Anterior cingulate cortex (tissue), 58 donors: ENCODE measurements at places on chromosomes 16 and 17.
A peak's percentile ranks its signal among the peaks of the same experiment; 100 is the strongest.

DNA sequence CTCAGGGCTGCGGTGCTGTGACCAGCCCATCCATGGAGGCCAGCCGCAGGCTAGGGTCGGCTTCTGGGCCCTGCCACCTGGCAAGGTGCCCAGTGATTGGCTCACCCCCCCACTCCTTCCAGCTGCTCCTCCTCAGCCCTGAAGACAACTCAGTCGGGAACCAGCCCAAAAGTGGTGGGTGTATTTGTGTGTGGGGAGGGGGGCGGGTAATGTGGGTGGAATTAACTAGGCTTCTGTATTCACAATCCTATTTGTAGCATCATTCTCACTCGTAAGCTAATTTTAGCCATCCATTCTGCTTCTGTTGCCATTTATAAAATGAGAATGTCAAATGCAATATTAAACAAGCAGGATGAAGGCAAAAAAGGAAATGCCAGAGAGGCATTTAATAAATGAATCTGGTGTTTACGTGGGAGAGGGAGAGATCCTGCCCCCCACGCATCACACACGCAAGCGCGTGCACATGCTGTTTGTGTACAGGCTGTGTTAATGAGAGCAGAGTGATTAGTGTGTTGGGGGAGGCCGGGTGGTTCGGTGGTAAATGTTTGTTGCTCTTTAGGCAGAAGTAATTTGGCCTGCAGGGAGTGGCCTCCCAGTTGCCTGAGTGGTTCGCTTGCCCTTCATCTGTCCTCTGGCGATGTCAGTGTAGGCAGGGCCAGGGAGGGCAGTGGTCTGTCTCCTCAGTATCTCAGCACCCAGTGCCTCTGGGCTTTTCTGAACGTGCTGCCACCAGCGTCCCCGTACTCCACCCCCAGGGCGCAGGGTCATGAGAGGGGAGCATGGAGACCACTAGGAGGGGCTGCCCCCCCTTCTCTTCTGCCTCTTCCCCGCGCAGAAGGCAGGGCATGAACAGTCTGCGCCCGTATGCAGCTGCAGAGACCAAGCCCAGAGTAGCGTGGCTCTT, 140.1 kb downstream of the CCDC182 start:
- peak; percentile 42 for DNase-seq

DNA sequence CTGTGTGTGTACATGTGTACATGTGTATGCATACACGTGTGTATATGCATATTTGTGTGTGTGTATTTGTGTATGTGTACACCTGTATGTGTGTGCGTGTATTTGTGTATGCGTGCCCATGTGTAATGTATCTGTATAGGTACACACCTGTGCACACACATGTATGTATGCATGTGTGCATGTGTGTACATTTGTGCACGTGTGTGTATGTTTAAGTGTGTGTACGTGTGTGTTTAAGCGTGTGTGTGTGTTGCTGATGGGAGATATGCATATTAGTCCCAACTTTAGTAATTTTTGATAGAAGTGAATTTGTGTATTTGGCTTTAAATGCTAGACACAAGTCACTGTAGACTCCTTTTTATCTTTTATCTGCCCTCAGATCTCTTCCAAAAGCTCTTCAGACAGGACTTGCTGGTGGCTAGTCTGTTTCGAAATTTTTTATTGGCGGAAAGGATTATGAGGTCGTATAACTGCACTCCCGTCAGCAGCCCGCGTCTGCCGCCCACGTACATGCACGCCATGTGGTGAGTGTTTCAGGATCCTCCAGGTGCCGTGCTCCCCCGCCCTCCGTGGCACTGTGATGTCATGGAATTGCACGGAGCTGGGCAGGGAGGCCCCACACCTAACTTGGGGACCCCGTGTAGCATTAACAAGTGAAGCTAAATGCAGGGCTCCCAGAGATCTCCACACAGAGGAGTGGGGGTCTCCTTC, 168.8 kb upstream of the CHMP6 start:
- DNase-seq: no peak

DNA sequence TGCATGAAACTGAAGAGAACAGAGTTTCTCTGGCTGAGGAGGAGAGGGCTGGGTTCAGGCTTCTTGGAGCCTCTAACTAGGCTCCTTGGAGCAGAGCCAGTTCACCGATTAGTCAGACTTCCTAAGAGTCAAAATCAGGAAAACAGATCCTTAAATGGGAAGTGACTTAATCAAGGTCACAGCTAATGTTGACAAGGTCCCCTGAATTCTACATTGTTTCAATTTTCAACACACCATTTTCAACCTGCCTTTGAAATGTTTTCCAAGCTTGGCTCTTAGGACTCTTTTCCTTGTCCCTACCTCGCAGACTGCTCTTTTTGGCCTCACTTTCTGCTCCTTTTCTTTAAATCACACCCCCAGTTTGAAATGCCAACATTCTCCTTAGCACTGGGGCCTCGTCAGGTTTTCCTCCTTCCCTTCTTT, 16.3 kb downstream of the MYL4 start:
- DNase-seq: no peak

GRCh38 chr17:59230764-59231163, 10.5 kb downstream of the GDPD1 start:
- no peak for DNase-seq

GRCh38 chr17:78641666-78642065, 64.5 kb upstream of the DNAH17 start:
- DNase-seq: no peak
